ENCODE measurements at places on chromosomes 7 and 10.

DNA sequence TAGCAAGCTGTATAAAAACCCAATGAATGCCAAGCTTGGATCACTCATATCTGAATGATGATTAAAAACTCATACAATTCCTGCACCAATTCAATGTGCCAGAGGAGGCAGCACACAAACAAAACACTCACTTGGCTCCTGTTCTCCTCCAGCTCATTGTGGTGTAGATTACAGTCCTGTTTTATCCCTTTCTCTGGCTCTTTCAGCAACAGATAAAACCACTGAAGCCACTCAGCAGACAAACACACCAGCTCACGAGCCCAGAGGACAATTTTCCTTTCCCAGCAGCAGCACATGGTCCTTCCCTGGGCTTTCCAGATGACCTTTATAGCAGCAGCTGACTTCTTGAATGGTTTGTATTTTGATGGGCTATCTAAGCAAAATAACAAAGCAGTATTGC lies 107.3 kb upstream of the STARD3NL start:
- no peak for DNase-seq

DNA sequence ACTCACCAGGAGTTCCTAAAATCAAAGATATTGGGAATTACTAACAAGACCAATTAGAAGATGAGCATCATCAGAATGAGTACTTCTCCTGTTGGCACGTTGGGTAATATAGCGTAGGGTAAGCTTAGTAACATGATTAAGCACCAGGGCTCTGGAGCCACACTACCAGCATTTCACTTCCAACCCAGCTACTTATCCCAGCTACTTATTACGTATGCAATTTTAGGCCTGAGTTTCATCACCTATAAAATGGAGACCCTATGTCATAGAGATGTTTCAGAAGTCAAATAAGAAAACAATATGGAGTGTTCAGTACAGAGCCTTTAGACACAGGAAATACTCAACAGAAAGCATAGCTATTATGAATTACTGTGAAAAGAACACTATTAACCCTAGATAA lies 19.0 kb downstream of the GDI2 start:
- DNase-seq, result no peak

DNA sequence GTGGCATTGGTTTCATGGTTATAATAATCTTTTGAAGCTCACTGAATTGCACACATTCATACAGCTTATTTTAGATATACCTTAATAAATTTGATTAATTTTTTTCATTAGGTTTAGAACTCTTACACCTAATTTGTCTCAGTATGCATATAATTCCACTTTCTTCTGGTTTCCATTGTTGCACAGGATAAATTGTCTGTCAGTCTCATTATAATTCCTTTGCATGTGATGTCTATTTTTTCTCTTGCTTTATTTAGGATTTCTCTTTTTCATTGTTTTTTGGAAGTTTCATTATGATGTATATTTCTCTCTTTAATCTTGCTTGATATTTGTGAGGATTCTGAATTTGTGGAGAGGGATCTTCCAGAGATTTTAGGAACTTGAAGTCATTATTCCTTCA lies 84.7 kb downstream of the ARL5B start:
- no peak for DNase-seq

DNA sequence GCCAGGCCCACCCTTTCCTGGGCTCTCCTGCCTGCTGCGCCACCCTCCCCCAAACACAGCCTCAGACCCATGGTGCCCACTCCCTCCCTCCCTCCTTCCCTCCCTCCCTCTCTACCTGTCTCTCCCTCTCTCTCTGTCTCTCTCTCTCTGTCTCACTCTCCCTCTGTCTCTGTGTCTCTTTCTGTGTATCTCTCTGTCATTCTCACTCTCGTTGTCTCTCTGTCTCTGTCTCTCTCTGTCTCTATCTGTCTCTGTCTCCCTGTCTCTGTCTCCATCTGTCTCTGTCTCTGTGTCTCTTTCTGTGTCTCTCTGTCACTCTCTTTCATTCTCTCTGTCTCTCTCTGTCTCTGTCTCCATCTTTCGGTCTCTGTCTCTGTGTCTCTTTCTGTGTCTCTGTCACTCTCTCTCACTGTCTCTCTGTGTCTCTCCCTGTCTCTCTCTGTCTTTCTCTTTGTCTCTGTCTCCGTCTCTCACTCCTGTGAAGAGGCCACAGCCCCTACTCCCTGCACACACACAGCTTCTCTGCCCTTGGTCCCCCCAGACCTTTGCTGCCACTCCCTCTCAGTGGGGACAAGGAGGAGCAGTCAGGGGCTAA lies 51.5 kb downstream of the CALML3 start:
- no peak for DNase-seq

DNA sequence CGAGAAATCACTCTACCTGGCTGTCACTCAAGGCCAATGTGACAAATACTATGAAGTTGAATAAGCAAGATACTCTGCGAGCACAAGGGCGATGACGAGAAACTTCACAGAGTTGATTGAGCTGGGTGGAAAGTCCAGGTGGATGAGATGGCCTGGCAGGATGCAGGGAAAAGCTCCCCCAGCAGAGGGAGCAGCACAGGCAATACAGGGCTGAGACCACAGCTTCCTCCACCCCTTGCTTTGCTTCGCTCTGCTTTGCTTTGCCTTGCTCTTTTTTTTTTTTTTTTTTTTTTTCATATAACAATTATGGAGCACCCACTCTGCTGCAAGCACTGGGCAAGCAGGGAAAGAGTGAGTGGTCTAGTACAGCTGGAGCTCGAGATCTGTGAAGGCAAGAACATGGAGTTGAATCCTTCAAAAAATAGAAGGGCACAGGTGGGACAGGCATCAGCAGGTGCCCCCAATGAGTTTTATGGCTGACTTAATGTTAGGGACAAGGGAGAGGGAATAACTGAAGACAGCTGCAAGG lies 88.3 kb downstream of the CABCOCO1 start:
- peak; percentile 60 for DNase-seq

- no peak for DNase-seq
These were observed 210.8 kb downstream of the DIP2C start for GRCh38 chr10:478471-479245.

DNA sequence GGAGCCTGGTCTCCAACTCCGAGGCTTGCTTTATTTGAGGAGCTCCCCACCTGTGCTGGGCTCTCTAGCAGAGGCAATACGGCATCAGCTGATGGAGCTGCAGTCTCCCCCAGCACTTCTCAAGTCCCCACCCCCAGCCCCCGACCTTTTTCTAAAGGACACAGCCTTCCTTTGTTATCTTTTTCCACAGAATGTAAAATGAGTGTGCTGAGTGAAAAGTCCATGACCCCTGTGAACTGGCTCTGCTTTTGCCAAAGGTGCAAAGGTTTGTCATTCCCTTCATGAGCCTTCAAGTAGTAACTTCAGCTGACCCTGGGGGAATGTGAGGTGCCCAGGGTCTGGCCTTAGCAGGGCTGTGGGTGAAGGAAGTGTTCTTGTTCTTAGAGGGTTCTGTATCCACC lies 25.5 kb downstream of the LRRC4 start:
- no peak for DNase-seq

GRCh38 chr7:112500619-112501018 lies 19.8 kb downstream of the LSMEM1 start:
- no peak for DNase-seq

DNA sequence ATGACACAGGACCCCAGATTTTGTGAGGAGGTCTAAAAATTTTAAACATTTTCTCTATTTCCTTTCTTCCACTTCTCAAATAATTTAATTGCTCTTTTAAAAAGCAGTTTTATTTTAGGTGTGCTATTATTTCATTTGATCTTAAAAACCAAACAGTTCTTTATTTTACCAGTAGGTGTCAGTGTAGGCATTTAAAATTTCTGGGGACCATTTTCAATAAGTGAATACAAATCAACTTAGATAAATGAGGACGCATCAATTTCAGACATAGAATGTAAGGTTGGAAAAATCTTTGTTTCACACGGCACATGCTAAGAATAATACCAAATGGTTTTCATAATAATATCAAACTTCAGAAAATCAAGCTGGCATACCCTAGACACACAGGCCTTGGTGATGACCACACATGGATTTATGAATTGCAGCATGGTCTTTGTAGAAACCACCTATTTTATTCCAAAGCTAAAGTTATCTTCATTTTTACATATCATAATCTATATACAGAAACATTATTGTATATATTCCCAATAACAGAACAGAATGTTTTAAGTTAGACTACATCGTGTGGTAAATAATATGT lies 127.6 kb upstream of the SLC26A5 start:
- DNase-seq, result no peak

- no peak for DNase-seq
These were observed 93.0 kb downstream of the PCDH15 start for GRCh38 chr10:54708021-54708420.

- no peak for DNase-seq
These were observed 14.9 kb upstream of the ARPC1B start for GRCh38 chr7:99359465-99360154.

DNA sequence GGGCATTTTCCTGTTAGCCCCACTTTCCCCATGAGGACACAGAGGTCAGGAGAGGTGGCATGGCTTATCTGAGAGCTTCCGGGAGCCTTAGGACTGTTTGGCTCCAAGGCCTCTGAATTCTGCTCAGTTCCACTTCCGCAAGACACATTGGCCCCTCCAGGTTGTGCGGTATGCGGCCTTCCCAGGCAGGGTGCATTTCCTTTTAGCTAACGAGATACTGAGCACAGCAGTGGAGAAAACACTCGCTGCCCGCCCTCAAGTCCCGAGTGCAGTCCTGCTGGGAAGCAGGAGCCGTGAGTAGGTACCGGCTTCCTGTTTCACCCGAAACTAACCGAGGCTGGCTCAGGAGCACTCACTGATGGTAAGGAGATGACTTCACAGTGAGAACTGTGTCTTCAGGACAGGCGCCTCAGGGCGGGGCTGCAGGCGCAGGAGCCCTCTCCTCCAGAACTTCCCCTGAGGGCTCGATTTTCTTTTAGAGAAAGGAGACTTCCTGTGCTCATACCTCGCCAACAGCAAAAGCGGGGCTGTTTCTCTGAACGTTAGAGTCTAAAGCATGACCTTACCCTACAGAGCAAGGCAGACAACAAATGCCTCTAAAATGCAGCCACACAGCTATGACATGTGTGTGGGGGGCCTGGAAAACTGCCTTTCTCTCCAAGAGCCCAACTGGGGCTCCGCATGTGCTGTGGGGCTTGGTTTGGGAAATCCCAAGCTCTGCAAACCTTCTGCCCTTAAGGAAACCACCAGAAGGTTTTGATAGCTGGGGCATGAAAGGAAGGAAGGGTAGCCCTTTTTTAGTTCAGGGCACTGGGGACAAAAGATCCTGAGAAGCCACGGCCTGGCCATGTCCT lies 25.9 kb downstream of the RGS10 start:
- DNase-seq, result peak; percentile 34

- DNase-seq, result no peak
These were observed 44.0 kb upstream of the SVOPL start for GRCh38 chr7:138745189-138745588.

- DNase-seq, result no peak
These were observed 56.4 kb downstream of the CTBP2 start for GRCh38 chr10:125103924-125104323.

- DNase-seq, result no peak
These were observed 80.7 kb downstream of the FZD1 start for GRCh38 chr7:91344911-91345310.

DNA sequence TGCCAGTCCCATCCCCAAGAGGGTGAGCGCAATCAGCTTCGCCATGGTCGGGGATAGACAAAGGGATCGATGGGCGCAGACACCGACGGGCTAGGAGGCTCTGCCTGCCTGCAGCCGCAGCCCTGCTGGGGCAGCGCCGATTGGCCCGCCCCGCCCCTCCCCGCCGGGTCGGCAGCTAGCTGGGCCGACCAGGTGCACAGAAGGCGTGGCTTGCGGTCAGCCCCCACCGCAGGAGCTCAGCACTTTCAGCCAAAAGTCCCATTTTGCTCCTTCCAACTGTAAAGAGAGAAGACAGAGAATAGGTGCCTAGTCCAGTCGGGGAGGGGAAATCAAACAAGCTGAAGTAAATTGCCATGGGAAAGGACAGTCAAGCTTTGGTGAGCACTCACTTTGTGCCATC lies at the start of gene PON1:
Gene PON1, minus strand, starts transcription at position 102 of the 400 bp plus-strand sequence. Its CDS starts 57 bp downstream, at position 45.
- peak; percentile 22 for DNase-seq

Data from memory B cell (primary cell).